Activated T-helper 1 cell treated with anti-CD3 and anti-CD28 coated beads, Interleukin-12 subunit alpha, Interleukin-12 subunit beta, Interleukin-2, Interleukin-4 antibody, amounts not matched to agents 30 ng/mL and 10 ng/mL and 1 ng/mL, durations not matched to agents 14 hours and 24 hours and 36 hours (primary cell): ENCODE measurements at places on chromosomes 11 and 22. TPM values are rescaled to one million over a fixed set of nuclear protein-coding genes. Genes with fewer than 3 reads are reported as not detected.

DNA sequence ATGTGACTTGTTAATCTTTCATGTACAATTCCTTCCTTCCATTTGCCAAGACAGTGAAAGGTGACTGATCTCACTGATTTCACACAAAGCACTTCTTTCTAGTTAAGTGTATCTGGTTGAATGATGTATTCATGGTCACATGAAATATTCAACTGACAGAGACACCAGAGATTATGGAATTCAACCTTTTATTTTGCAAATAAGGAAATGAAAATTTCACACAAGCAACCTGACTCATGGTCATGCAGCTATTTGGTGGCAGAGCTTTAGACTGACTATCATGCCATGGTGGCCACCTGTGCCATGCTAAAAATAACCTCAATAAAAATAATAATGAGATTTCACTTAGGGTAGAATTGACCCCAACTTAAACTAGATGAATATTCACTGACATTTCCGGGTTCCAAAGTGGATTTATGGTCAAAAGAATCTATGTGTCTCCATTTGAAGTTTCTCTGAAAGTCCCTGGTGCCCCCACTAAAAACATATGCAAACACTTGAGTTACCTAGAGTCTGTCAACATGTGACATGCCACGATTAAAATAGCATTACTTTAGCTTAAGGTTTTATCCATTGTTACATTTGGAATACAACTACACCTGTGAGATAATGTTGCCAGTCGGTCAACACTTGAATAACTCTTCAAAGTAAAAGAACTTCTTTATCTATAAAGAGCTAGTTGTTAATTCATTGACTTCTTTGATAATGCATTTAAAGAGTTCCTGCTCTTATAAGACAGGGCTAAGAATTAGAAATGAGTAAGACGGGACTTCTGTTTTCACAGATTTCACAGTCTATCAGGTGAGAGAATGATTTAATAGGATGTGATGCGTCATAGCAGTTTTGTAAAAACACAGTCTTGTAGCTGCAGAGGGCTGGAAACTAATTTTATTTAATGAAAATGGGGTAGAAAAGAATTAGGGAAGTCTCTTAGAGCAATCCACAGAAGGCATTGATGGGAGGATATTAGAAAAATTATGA lies 94.6 kb upstream of the OR9G4 start:
- H3K27me3 ChIP-seq = peaks cover 6% of the 10 kb centered on the region
- no peak overlapping the region for H3K4me3 ChIP-seq
- H3K27ac ChIP-seq = no peak overlapping the region
- H3K4me1 ChIP-seq = peaks cover 5% of the 10 kb centered on the region
- no peak for DNase-seq

DNA sequence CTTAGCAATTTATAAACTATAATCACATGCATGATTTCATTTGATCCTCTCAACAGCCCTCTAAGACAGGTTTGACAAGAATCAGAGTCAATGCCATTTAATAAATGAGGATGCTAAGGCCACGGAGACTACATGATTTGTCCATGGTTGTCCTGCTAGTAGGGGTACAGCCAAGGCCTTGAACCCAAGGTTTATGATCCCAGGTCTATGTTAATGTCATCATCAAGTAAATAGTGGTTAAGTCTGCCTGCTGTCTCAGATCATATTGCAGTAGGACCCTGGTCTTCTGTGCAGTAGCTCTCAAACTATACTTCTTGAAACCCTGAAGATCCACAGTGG lies 17.7 kb upstream of the SYTL2 start:
- no peak for DNase-seq
- no peak overlapping the region for H3K4me3 ChIP-seq
- H3K27me3 ChIP-seq = no peaks in the 10 kb centered on the region
- H3K36me3 ChIP-seq = peaks cover 3% of the 10 kb centered on the region
- H3K27ac ChIP-seq = peak overlapping the region; percentile 32

DNA sequence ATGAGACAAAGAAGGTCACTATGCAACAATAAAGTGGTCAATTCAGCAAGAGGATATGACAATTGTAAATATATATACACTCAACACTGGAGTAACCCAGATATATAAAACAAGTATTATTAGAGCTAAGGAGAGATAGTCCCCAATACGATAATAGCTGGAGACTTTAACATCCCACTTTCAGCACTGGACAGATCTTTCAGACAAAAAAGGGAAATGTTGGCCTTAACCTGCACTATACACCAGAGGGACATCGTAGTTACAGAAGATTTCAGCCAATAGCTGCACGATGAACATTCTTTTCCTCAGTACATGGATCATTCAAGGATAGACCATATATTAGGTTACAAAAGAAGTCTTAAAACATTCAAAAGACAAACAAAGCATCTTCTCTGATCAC lies 29.9 kb downstream of the PIWIL3 start:
- H3K36me3 ChIP-seq = no peaks in the 10 kb centered on the region
- DNase-seq = no peak
- H3K27me3 ChIP-seq = peaks cover 28% of the 10 kb centered on the region
- H3K4me1 ChIP-seq = no peaks in the 10 kb centered on the region
- H3K4me3 ChIP-seq = no peak overlapping the region

DNA sequence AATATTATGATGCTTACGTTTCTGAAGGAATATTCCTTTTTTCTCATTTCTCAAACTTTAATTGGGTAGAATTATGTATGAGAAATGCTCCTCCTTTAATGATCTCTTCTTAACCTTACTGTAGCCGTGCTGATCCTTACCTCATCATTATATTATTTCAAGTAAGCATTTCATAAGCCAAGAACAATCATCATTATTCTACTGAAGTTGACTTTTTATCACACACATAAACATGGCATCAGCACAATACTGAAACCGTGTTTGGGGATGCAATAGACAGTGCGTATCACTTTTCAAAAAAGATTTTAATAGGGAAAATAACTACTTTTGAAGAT lies 162.8 kb downstream of the ARHGAP42 start:
- DNase-seq = no peak
- no peak overlapping the region for H3K4me3 ChIP-seq
- H3K36me3 ChIP-seq = no peaks in the 10 kb centered on the region
- H3K27me3 ChIP-seq = no peaks in the 10 kb centered on the region
- H3K27ac ChIP-seq = no peak overlapping the region
- H3K4me1 ChIP-seq = no peaks in the 10 kb centered on the region

DNA sequence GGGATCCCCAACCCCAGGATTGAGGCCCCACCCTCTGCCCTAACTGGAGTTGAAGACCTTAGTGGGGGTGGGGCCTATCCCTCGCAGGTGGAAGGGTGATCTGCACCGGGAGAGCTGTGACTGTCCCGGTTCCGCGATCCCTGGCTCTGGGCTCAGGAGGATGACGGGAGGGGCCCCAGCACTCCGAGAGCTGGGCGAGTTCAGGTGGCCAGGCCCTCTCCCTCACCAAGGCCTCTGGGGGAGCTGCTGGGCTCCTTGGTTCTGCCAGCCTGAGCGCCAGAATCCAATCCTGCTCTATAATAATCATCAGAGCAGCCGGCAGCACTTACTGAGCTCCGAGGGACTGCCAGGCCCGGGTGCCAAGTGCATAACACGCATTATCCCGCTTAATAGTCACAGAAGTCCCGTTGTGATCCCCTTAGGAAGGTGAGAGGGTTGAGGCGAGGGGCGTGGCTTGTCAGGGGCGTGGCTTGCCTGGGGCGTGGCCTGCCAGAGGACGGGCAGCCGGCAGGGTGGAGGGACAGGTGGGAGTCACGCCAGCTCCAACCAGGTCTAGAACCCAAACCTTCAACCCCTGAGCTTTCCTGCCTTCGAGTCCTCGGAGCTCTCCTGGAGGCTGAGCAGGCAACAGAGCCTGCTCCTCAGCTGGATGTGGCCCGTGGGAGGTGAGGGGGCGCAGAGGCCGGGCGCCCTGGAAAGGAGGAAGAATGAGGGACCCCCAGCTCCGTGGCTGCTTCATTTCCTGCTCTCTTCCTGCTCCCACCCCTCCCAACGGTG lies 7.3 kb upstream of the SYT7 start:
- no peaks in the 10 kb centered on the region for H3K36me3 ChIP-seq
- H3K4me3 ChIP-seq = no peak overlapping the region
- H3K27ac ChIP-seq = no peak overlapping the region
- peak; percentile 37 for DNase-seq

- no peaks in the 10 kb centered on the region for H3K4me1 ChIP-seq
- peaks cover 5% of the 10 kb centered on the region for H3K27me3 ChIP-seq
- no peak overlapping the region for H3K4me3 ChIP-seq
- H3K36me3 ChIP-seq = no peaks in the 10 kb centered on the region
- no peak overlapping the region for H3K27ac ChIP-seq
Observed at GRCh38 chr11:10970926-10971325, 113.1 kb upstream of the ZBED5 start.

DNA sequence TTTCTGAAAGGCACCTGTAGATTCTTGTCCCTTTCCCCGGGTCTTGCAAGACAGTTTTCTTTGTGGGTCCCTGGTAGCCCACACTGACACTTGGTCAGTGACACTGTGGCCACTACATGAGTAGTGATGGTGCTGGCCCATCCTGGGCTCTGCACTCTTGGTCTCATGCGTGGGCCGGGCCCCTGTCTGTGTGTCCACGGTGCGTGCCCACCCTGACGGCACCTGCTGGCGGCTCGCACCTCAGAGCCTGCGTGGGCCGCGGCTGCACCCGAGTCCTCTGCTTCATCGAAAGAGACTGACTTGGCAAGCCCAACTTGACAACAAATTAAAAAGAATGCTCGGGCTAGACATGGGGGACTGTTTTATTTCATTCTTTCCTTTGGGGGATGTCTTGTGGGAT lies 37.5 kb downstream of the ADAMTS15 start:
- H3K27me3 ChIP-seq = peaks cover under 1% of the 10 kb centered on the region
- H3K27ac ChIP-seq = no peak overlapping the region
- no peak for DNase-seq
- no peaks in the 10 kb centered on the region for H3K36me3 ChIP-seq

- no peak for DNase-seq
- H3K36me3 ChIP-seq = peaks cover 21% of the 10 kb centered on the region
- H3K27me3 ChIP-seq = no peaks in the 10 kb centered on the region
- H3K4me1 ChIP-seq = no peaks in the 10 kb centered on the region
Observed at GRCh38 chr22:46895753-46896152, 133.3 kb downstream of the TBC1D22A start.

DNA sequence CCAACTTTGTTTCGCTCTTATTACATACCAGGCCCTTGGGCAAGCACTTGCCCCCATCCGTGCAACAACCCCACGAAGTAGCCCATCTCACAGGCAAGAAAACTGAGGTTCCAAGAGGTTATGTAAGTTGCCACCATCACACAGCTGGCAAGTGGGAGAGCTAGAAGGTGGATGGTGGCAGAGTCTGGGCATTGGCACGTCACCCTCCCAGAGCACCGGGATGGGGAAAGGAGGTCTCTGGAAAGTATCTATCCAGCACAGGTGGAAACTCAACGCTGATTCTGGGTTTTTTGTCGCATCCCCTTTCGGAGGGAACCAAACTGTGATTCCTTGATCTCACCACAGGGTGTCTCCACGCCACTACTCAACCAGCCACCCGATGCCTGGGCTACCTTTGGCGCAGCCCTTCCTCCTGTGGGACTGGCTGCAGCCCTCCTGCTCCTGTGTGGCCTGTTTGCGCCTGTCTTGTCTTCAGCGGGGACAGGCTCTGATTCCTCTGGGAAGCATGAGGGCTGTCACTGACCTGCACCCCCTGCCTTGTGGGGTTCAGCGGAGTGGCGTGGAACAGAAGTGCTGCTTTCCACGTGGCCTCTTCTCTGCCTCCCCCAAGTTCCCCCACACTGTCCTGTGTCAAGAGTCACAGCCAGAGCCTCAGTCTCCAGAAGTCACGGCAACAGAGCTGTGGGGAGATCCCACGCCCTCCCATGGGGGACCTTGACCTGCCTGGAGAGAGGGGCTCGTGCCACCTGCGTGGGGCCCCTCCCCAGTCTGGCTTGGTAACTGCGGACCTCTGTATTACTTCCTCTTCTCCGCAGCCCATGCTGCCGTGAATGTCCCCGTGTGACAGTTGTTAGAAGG lies 34.4 kb upstream of the TRIM29 start:
- H3K27ac ChIP-seq = no peak overlapping the region
- peaks cover 8% of the 10 kb centered on the region for H3K4me1 ChIP-seq
- H3K36me3 ChIP-seq = no peaks in the 10 kb centered on the region
- DNase-seq = peak; percentile 34
- no peak overlapping the region for H3K4me3 ChIP-seq

DNA sequence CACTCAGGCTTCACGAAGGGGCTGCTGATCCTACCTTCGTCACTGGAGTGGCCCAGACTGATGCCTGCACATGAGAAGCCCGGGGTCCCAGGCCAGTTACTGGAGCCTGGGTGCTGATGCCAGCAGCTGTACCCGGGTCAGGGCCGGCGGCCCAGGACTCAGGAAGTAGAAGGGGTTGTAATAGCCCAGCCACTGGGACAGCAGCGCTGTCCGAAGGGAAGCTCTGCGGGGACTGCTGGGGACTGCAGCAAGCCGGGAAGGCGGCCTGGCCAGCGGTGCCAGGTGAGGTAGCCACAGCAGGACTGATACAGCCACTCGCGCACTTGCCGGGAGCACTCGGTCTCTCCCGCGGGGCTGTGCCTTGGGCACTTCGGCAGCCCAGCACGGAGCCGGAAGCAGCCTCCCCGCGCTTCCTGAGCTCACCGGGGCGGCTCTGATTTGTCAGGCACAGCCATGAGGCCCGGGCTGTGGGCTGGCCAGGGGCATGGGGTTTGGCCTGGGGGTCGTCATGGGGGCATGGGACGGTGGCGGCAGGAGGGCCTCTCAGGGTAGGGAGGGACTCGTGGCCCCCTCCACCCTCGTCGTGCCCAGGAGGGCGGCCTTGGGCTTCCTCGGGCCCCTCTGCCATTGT lies 13.9 kb upstream of the OR8K1 start:
- no peak for DNase-seq
- H3K27me3 ChIP-seq = no peaks in the 10 kb centered on the region
- no peaks in the 10 kb centered on the region for H3K36me3 ChIP-seq
- no peak overlapping the region for H3K4me3 ChIP-seq

TAGLN gene
- total RNA-seq = 2.9 and 4.6 TPM in 2 replicates

GP1BB gene
- total RNA-seq = not detected in 2 replicates

DAGLA gene
- 0.18 and 0.20 TPM in 2 replicates for total RNA-seq

ADAMTS8 gene
- total RNA-seq = not detected in 2 replicates

NELL1 gene
- total RNA-seq = not detected in 2 replicates

NLRP6 gene
- total RNA-seq = 4.9 and 5.2 TPM in 2 replicates

SLC22A8 gene
- not detected in 2 replicates for total RNA-seq
